Suppressor macrophage treated with lipopolysaccharide for 4 hours (primary cell): ENCODE measurements at places on chromosomes 3 and 15.

DNA sequence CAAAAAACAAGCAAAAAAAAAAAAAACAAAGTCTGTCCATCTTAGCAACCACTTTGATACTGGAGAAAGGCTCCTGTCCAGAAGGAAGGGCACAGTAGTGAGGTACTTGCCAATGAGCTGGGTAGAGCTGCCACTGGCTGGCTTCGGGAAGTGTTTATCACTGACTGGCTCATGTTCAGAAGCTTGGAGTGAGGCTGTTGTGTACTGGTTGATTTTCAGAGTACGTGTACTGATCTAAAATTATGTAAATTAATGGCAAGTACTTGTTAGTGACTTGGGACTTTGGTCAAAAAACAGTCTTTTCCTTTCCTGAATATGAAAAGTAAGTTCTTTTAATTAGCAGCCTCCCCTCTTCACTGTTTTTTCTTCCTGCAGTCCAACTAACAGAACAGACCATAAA, 979 bp upstream of the ZNF621 start:
- DNase-seq: no peak

GRCh38 chr3:111373861-111374260, 168.1 kb upstream of the CD96 start:
- DNase-seq: no peak

DNA sequence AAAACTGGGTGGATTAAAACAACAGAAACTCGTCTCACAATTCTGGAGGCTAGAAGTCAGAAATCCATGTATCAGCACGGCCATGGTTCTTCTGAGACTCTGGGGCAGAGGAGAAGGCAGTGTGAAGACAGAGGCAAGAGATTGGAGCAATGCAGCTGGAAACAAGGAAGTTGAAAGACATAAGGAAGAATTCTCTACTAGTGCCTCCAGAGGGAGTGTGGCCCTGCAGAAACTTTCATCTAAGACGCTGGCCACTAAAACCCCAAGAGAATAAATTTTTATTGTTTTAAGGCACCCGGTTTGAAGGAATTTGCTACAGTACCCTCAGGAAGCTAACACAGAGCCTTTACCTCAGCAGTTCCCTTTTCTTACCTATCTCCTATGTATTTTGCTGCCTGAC, 1012.2 kb upstream of the CADM2 start:
- DNase-seq: no peak

GRCh38 chr3:14988988-14989394, 41.6 kb downstream of the NR2C2 start:
- DNase-seq: no peak

DNA sequence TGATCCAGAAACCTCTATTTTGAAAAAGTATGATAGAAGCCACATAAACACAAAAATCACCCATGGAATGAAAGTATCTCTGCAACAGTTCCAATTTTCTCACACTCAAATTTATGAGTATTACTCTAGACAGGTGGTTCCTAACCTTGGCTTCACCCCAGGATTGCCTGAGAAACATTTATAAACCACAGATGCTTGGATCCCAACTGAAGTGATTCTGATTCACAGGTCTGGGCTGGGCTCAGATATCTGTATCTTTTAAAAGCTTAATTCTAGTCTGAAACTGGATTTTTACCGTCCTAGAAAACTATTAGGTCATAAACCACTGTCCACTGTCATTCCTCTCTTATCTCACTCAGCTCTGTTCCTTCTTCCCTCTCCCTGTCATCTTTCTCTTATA, 7.4 kb upstream of the SST start:
- DNase-seq: no peak
